Amniotic epithelial cell (primary cell): ENCODE measurements at places on chromosomes 3 and 15.

DNA sequence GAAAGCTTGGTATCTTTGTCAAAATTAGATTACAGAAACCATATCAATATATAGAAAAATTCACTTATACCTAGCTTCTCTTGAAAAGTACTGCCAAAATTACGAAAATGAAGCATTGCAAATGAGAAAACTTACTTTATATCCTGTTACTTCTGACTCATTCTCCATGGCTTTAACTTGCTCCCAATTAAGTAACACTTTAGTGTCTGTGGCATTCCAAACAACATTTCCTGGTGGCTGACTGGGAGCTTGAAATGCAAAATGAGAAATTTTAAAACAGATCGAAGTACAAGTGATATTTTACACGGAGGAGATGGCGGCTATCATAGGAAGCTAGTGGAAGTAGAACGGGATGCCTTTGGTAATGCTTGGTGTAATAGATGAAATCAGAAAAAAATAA, 347.3 kb downstream of the CNTN3 start:
- DNase-seq, result no peak

- DNase-seq, result peak; percentile 83
Measured at GRCh38 chr15:82177291-82178010, 85.1 kb downstream of the EFL1 start.

GRCh38 chr3:154139996-154140436, 18.8 kb downstream of the ARHGEF26 start:
- DNase-seq, result no peak

DNA sequence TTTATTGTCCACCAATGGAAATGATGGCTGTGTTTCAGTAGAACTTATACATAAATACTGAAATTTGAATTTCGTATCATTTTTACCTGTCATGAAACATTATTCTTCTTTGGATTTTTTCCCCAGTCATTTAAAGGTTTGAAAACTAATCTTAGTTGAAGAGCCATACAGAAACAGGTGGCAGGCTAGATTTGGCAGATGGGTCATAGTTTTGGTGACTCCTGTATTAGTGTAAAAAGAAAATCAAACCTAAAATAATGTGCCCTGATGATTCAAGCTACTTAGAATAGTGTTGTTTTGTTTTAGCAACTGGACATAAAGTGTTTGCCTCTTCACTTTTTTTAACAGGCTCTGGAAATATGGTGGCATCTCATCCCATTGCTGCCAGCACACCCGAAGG, 68.9 kb downstream of the SIDT1 start:
- DNase-seq, result no peak

- no peak for DNase-seq
Measured at GRCh38 chr15:74608786-74609185, 6.8 kb upstream of the CLK3 start.

- DNase-seq, result no peak
Measured at GRCh38 chr3:64016941-64017620, 6.2 kb downstream of the PSMD6 start.

- no peak for DNase-seq
Measured at GRCh38 chr15:86267892-86268291, 188.2 kb downstream of the AGBL1 start.

DNA sequence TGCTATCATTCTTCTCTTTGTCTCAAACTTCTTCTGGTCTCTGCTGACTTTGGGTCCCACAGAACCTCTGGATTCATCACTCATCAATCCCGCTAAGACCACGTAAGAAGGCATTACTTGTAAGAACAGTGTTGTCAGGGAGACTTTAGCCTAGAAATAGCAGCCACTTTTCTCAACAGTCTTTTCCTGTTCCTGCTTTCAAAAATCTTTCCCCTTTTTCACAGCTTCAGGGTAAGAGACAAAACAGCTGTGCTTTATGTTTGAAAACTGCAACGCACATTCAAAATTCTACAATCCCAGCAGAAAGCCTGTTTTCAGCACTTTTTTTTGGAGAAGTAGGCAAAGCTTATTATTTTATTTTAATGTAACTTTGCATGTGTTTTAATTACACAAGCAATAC, 42.0 kb upstream of the FAM98B start:
- no peak for DNase-seq

GRCh38 chr3:64109438-64109837, 86.1 kb upstream of the PSMD6 start:
- peak; percentile 28 for DNase-seq

GRCh38 chr15:39363761-39364586, 216.9 kb upstream of the THBS1 start:
- no peak for DNase-seq

- no peak for DNase-seq
Measured at GRCh38 chr3:141346418-141346817, 21.9 kb upstream of the ZBTB38 start.

DNA sequence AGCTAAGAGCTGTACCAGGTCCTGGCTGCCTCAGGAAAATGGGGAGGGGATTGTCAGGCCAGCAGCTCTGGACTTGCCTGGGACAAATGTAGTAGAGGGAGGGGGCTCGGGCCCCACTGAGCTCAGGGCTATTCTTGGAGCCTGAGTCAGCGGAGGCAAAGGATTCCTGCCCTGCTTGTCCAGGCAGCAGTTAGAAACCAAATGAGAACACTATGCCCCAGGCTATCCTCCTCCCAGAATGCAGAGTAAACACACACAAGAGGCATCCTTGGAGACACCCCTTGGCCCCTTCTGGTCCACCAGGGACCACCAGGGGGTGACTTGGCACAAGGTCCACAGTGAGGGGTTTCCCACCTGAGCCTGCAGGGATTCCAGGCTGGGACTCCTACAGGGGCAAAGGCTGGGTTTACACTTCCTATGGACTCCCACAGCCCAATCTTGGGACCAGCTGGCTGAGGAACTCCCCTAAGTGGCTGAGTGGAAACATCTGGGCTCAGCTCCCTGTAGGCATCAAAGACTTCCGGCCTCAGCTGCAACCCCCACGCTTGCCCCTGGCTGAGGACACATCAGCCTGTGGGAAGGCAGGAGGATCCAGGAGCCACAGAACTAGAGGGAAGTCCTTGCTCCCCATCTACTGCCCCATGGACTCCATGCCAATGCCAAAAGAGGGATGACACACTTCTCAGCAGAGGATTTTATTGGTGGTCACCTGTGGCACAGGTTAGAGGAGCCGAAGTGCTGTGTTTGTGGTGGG, 3.4 kb upstream of the COL7A1 start:
- DNase-seq, result peak; percentile 49

GRCh38 chr3:23342343-23342742, 139.2 kb downstream of the UBE2E2 start:
- no peak for DNase-seq

GRCh38 chr3:36259580-36259979, 120.7 kb upstream of the STAC start:
- no peak for DNase-seq

- peak; percentile 33 for DNase-seq
Measured at GRCh38 chr3:113825090-113825489, 13.5 kb upstream of the GRAMD1C start.

DNA sequence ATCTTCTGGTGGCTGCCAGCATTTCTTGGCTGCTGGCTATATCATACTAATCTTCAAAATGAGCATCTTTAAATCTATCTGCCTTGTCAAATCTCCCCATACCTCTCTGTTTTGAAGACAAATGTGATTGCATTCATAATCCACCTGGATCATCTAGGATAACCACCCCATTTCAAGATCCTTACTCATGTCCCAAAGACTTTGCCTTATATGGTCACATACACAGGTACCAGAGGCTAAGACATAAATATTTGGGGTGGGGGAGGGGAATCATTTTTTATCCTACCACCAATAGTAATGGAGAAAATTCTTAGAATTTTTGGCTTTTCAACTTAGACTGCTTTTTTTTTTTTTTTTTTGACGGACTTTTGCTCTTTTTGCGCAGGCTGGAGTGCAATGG, 970.8 kb downstream of the PLOD2 start:
- DNase-seq, result no peak

GRCh38 chr15:65336493-65337435, 32.3 kb downstream of the RNU5B-1 start:
- no peak for DNase-seq

GRCh38 chr3:126556637-126557414, 1.9 kb downstream of the C3orf22 start:
- DNase-seq, result no peak
